ENCODE measurements at places on chromosomes 1 and 21. TPM values are rescaled to one million over a fixed set of nuclear protein-coding genes. Genes with fewer than 3 reads are reported as not detected.
A peak's percentile ranks its signal among the peaks of the same experiment; 100 is the strongest.

OR2T35 gene
- total RNA-seq, result not detected

- no peak for DNase-seq
- H3K4me3 ChIP-seq, result no peak overlapping the region
- peaks cover 13% of the 10 kb centered on the region for H3K4me1 ChIP-seq
- no peaks in the 10 kb centered on the region for H3K27me3 ChIP-seq
- H3K36me3 ChIP-seq, result peaks cover 31% of the 10 kb centered on the region
Measured at GRCh38 chr1:40241362-40241761, 6.4 kb upstream of the TMCO2 start.

DNA sequence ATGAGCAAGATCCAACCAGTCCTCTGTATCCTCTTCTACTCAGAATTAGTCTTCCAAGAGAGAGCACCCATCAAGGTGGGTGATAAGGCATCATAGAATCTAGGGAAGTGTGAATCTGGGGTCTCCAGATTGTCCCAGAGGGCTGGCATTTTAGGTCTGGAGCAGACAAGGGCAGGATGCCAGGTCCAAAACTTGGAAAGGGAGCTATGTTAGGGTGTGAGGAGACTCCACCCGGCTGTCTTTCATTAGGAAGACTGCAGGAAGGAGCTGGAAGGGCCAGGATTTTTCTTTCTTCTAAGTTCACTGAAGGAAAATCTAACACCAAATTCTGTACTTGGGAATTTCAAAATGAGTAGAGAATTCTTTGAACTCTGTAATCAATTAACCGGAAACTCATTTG lies 86.1 kb upstream of the BMP8A start:
- no peaks in the 10 kb centered on the region for H3K27me3 ChIP-seq
- H3K4me3 ChIP-seq, result no peak overlapping the region
- DNase-seq, result no peak
- H3K27ac ChIP-seq, result peak overlapping the region; percentile 10
- H3K4me1 ChIP-seq, result peaks cover 32% of the 10 kb centered on the region

COL18A1 gene
- total RNA-seq, result 2.1 TPM

- no peaks in the 10 kb centered on the region for H3K27me3 ChIP-seq
- no peak overlapping the region for H3K4me3 ChIP-seq
- no peak for DNase-seq
- no peaks in the 10 kb centered on the region for H3K36me3 ChIP-seq
Measured at GRCh38 chr1:56072310-56072709, 507.1 kb downstream of the PLPP3 start.
